Stimulated activated CD4-positive, alpha-beta T cell treated with anti-CD3 and anti-CD28 coated beads, Interleukin-2, amount 100 ng/mL, for 24 hours (primary cell): ENCODE measurements at places on chromosomes 2 and 18.

DNA sequence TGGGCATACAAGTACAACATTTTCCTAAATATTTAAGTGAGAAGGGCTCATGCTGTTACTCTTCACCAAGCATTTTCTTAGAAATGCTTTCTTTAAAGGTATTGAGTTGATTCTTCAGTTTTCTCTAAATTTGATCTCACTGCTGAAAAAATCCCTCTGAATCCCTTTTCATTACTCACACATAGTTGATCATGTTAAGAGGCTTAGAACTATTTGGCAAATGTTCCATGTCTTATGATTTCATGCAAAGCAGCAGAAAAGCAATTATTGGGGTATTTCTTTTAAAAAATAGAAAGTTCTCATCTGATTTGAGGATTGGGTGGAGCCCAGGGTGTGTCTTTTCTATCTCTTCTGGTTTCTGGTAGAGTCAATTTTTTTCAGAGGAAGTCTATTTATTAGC is 1079.8 kb upstream of the ZEB2 start:
- no peak for DNase-seq

DNA sequence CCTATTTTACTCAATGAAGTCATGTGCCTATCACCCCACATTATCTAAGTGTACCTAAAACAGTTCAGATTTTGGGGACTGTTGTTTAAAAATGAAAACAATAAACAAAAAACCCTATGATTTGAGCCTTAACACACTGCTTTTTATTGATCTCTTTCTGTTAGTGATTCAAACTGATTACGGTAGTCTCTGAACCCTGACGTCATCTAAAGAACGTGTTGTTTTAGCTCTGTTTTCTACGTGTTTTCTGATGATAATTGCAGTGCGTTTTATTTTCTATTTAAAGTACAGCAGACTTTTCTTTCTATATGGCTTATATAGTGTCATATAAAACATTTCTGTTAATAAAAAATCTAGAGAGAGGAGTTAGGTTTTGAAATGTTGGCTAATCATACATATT is 93.9 kb upstream of the FAM237A start:
- no peak for DNase-seq

- no peak for DNase-seq
Observed at GRCh38 chr2:216690853-216691741, 4.3 kb downstream of the IGFBP5 start.

- DNase-seq: no peak
Observed at GRCh38 chr2:24721470-24721869, 71.7 kb downstream of the PTRHD1 start.

DNA sequence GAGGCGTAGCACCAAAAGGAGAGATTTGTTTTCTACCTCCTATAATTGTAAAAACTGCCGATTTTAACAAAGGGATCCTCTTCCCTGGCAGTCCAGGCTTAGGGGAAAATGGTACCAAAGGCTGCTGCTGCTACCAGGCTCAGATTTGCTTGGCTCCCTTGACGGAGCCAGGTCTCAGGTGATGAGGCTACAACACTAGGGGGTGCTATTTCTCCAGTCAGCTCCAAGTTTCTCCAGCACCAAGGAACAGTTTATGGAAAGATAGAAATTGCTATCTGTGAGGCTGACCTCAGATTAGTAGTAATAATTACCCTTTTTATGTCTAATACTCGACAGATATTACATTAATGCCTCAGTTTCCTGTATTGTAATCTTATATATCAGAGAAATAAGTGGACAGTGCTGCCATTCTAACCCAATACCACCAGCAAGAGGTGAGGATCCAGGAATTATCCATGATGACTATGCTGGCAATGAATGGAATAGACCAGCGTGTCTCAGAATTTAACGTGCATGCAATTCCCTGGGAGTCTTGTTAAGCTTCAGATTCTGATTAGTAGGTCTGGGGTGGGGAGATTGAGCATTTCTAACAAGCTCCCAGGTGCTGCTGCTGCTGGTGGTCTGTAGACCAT is 111.3 kb downstream of the ESCO1 start:
- peak; percentile 14 for DNase-seq

DNA sequence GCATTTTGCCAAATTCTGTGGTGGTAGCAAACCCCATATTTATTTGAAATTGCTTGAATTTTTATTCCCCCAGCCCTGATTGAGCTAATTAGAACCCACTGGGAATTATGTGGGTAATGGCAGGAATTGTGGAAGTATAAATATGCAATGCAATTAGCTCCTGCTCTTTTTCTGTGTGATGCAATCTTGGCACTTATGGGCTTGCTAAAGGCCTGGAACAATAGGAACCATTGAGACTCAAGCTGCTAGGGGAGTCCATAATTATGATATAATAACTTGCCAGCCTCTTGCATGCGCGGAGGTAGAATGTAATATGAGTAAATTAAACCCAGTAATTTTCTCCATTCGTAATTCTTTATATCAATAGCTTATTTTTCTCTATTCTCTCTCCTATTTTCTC is 267.6 kb upstream of the THSD7B start:
- no peak for DNase-seq

GRCh38 chr2:550860-551567 is 126.2 kb downstream of the TMEM18 start:
- DNase-seq: no peak

- DNase-seq: no peak
Observed at GRCh38 chr2:28161466-28161865, 231.2 kb upstream of the FOSL2 start.

DNA sequence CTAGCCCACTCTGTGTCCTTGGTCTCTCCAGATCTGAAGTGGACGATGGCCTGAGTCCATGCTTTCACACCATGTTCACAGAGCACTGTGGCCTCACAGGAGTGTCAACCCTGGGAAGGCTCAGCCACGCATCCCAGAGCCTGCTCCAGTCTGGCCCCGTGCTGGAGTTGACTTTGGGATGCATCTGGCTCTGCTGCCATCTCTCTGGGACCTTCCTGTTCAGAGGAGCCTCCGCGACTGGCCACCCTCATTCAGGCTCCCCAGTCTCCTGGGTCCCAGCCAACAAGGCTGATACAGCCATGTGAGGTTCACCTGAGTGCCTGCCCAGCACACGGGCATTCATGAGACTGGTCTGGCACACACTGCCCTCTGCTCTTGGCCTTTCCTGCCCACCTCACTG is 199.7 kb upstream of the RAB6C start:
- no peak for DNase-seq

DNA sequence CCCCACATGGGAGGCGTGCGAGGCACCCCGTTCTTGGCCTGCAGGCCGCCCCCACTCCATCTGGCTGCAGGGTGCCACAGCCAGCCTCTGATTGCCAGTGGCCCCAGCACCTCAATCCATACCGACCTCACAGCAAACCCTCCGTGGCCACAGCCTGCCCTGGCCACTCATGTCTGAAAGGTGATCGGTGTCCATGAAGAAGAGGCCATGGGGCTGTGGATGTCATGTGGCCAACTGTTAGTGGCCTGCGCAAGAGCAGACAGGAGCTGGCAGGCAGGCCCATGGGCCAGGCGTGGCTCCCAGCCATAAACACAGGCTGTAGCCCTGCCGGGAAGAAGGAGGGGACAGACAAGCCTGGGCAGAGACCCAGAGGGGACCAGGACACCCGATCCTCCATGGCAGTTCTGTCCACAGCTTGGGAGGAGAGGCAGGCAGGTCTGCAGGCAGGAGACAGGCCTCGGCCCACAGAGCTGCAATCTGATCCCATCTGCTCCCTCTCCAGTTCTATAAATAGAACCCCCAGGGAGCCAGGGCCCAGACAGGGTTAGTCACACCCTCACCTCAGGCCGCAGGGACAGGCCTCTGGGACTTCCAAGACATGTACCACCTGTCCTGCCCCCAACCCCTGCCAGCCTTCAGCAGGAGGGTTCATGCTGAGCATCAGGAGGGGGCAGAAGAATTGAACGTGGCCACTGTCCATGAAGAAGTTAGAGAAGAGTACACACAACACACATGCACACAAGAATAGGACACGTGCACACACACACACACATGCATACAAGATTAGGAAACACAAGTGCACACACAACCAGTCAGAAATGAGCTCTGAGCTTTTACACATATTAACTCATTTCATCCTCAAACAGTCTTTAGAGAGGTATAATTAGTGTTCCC is 16.9 kb downstream of the STEAP3 start:
- no peak for DNase-seq

- no peak for DNase-seq
Observed at GRCh38 chr2:119065146-119065545, 93.4 kb downstream of the C1QL2 start.

DNA sequence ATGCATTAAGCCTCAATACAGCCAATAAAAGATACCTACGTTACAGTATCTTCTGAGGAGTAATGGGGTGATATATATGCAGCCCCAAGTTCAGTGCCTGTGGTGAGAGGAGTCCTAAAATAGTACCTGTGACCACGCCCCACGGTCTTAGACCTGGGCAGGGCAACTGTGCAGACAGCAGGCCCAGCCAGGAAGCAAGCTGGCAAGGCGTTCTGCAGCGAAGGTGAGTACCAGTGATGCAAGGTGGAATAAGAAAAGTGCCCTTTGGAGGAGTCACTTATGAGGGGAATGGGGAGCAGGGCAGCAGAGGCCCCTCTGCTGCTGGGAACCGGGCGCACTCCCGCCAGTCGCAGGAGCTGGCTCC is 12.7 kb upstream of the MAP3K2 start:
- DNase-seq: no peak

- no peak for DNase-seq
Observed at GRCh38 chr18:58937071-58937886, 72.6 kb downstream of the ZNF532 start.

DNA sequence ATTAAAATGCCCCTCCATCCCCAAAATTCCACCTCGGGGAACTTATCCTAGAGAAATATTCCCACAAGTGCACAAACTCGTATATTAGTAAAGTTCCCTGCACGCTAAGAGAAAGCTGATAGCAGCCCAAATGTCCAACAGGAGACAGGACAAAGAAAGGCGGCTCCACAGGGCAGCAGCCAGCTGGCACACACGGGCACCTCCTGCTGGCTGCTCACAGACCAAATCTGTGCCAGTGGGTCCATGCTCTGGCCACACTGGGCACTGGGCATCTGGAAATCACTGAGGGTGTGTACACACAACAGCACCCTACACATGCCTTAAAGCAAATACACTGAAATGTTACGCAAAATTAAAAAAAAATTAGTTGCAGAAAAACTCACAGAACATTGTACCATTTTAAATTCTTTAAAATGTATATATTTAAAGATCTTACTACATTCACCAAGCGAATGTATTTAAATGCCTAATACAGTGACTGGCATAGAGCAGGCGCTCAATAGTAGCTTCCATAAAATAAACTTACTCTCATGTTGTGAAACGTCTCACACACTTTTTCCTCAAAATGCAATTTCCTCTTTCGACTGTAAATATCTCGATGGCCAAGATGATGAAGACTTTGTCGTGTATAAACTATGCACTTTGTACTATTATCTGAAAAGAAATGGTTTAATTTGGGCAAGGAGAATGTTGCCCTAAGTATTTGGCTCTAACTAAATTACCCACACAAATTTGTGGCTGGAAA is 19.4 kb downstream of the ZNF516 start:
- DNase-seq: no peak

DNA sequence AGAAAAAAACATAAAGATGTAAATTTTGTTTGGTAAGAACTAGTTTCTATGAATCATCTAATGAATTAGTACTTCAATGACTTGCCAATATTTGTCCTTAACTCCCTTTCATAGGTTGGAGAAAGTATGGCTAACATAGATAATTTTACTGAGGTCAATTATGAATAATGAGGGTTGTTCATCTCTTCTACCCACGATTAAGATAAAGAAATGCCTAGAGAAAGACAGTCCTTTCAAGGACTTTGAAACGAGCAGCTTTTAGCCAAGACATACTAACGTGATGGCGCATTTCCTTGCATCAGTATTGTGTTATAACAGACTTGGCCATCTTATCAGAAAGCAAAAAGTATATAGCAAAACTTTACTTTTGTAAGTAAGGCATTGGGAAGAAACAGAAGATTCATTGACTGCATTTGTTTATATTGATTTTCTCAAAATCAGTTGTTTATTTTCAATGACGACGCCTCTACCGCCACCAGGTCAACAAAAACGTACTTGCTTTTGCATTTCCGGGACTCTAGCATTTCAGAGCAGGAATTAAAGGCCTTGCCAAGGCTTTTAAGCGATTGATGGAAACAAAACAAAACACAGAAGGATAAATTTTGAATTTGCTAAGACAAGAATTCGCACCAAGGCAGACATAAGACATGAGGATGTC is 961 bp downstream of the RBM43 start:
- no peak for DNase-seq

- peak; percentile 29 for DNase-seq
Observed at GRCh38 chr2:72149556-72150156, 2.0 kb upstream of the CYP26B1 start.

DNA sequence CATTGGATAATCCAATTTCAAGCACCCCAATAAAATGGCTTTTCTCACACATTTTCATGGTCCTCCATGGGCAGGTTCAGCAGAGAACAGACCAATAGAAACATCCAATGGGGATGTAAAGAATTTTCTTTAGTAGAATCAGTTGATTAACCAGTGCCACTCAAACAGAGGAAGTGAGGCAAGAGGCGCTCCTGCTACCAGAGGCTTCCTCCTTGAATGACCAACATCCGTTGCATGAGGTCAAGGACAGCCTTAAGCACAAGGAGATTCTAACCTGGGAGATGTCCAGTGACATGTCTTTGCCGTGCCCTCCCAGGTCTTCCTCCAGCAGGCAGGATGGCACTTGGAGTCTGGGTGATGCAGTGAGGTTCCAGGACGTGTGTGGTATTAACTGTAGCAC is 146.6 kb downstream of the PIEZO2 start:
- DNase-seq: no peak

DNA sequence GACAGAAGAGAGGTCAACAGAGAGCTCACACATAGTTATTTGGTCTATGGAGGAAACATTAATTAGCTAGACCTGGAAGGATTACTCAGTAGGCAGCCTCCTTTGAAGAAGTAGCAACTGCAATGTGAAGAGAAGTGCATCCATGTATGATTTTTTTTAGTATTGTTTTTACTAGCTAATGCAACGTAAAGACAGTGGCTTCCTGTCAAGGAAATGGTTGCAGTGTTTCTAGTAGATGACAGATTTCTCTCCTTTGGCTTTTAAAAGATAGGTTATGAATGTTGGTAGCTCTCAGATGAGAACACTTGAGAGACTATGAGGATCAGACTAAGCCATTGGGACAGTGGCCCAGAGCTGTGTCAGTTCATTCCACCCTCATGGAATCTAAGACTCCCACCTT is 175.8 kb downstream of the AGPS start:
- DNase-seq: no peak

- DNase-seq: no peak
Observed at GRCh38 chr18:38759457-38759856, 1193.9 kb upstream of the CELF4 start.

GRCh38 chr2:175025946-175026345 is 20.8 kb upstream of the CHN1 start:
- no peak for DNase-seq
